Thyroid gland (tissue), 4 donors: ENCODE measurements at places on chromosomes 7 and 10. TPM values are rescaled to one million over a fixed set of nuclear protein-coding genes. Genes with fewer than 3 reads are reported as not detected.

DNA sequence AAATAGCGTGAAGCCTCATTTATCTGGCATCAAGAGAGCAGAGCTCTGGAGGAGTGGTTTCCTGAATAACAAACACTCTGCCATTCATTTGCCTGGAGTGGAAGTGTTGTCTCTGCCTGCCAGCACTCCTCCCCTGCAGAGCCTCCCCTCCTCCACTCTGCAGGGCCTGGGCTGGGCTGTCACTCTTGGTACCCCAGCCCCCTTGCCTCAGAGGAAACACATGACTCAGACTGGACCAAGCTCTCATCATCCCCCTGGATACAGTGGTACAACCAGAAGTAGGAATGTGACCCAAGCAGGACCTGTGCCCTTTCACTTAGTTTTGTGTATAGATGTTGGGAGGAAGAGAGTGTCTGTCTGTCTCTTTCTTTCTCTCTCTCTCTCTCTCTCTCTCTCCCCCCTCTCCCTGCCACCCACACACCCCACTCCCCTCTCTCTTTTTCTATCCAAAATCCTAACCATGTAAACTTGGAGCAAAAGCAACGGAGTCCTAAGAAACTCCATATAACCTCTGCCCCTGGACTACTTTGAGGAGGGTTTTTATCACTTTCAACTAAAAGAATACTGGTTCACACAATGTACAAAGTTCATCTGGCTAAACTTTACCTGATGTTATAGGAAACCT lies 43.9 kb downstream of the DOCK4 start:
- no peaks in the 10 kb centered on the region for H3K36me3 ChIP-seq
- no peak overlapping the region for H3K4me3 ChIP-seq
- H3K27me3 ChIP-seq, result no peaks in the 10 kb centered on the region
- H3K27ac ChIP-seq, result no peak overlapping the region
- H3K4me1 ChIP-seq, result peaks cover 11% of the 10 kb centered on the region

DNA sequence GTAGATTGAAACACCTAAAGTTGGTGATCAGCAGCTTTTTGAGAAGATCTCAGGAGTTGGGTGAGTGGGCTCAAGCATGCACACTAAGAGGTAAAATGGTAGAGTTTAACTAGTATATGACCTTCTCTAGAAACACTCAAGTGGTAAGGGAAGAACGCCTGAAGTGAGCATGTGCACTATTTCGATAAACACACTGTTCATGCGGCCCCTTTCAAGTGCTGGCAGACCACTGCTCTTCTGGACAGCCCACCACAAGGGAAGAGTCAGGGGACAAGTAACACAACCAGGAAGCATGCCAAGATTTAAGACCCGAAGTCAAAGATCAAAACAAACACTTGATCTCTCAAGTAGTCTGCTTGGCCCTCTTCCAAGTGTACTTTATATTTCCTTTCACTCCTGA lies 519.5 kb upstream of the ZWINT start:
- H3K36me3 ChIP-seq, result no peaks in the 10 kb centered on the region
- no peak overlapping the region for H3K4me3 ChIP-seq
- peaks cover 12% of the 10 kb centered on the region for H3K4me1 ChIP-seq
- no peaks in the 10 kb centered on the region for H3K27me3 ChIP-seq
- peak overlapping the region; percentile 80 for H3K27ac ChIP-seq
- DNase-seq, result peak; percentile 7

DNA sequence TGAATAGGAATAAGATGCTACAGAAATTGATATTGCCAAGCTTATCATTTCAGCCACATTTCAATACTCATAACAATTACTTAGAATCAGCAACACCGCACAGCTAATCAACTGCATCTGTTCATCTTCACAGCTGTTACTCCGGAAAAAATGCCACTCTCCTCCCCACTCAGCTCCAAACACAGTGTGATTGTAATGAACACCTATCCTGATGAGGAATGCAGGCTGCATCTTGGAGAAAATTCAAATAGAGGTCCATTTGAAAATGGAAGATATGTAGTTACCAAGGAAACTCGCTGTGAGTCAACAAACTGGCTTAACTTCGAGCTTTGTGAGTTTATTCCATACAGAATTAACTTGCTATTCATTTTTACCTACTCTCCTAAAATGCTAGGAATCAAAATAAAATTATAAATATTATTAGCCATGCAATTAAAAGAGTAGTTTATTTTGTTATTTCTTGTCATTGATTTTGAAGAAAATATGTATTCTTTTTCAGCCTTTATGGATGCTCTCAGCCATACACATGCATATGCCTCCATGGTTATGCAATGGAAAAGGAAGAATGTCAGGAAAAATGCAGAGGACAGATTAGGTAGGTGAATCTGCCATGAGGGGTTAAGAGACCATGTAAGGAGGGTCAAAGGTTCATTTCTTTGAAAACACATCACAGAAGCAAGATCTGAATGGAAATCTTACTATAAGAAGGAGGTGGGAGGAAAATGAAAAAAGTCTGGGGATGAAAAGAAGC lies 267.2 kb downstream of the POM121L12 start:
- DNase-seq, result no peak
- H3K27me3 ChIP-seq, result no peaks in the 10 kb centered on the region
- H3K27ac ChIP-seq, result no peak overlapping the region
- no peak overlapping the region for H3K4me3 ChIP-seq

DNA sequence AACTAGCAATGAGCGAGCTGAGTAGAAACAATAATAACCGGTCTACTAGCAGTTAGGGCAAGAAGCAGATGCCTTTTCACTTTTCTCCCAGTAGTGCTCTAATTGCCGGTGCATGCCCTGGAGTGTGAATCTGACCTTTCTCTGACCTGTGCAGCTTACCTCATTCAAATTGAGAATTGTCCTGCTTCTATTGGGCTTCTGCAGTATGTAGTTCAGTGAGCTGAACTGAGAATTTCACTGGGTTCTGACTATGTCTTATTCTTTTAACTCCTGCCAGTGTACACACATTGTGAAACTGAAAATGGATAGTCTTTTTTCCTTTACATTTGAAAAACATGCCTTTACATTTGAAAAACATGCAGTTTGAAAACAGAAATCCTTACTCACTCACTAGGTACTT lies 157.9 kb upstream of the GRM3 start:
- DNase-seq, result no peak
- no peaks in the 10 kb centered on the region for H3K36me3 ChIP-seq
- H3K27ac ChIP-seq, result no peak overlapping the region
- no peaks in the 10 kb centered on the region for H3K4me1 ChIP-seq

DNA sequence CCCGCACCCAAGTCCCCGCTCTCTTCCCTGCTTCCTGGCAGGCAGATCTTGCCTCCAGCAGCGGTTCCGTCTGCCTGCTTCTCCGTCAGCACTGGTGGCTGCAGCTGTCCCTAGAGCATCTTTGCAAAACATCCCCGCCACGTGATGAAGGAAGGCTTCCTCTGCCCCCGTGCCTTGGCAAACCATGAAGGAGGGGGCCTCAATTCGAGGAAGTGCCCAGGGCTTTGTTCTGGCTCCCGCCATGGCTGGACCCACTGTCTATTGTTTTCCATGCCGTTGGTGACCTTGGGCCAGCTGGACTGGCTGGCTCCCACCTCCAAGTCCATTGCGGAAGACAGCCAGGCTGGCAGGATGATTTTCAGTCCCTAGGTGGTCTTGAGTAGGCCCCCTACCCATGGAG lies 13.2 kb upstream of the AQP1 start:
- no peaks in the 10 kb centered on the region for H3K27me3 ChIP-seq
- DNase-seq, result no peak
- H3K4me1 ChIP-seq, result peaks cover 34% of the 10 kb centered on the region
- no peak overlapping the region for H3K4me3 ChIP-seq
- H3K27ac ChIP-seq, result no peak overlapping the region

- H3K4me3 ChIP-seq, result no peak overlapping the region
- H3K27me3 ChIP-seq, result peaks cover 2% of the 10 kb centered on the region
- DNase-seq, result no peak
- H3K36me3 ChIP-seq, result no peaks in the 10 kb centered on the region
- H3K4me1 ChIP-seq, result no peaks in the 10 kb centered on the region
- no peak overlapping the region for H3K27ac ChIP-seq
These were observed 265.4 kb upstream of the NFE2L3 start for GRCh38 chr7:25886387-25887240.

The SMNDC1 gene
- 16.3 TPM for total RNA-seq

The PCLO gene
- 28.3 TPM for total RNA-seq

The CNTNAP2 gene
- total RNA-seq, result 0.33 TPM
